ENCODE measurements at places on chromosomes 11 and 22.

GRCh38 chr11:95254131-95254704 is 23.2 kb upstream of the SESN3 start:
- DNase-seq = peak; percentile 8

DNA sequence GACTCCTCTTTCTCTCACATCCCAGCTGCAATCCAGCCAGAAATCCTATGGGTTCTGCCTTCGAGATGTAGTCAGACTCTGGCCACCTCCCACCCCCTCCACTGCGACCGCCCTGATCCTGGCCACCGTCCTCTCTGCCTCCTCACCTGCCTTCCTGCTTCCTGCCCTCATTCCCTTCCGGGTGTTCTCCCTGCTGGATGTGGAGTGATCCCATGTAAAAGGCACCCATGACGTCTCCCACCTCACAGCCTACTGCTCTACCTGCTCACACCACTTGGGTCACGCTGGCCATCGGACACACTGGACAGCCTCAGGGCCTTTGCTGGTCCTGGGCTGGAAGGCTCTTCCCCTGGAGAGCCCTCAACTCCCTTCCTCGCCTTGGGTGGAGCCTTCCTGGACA is 33.7 kb upstream of the CD5 start:
- DNase-seq = no peak

DNA sequence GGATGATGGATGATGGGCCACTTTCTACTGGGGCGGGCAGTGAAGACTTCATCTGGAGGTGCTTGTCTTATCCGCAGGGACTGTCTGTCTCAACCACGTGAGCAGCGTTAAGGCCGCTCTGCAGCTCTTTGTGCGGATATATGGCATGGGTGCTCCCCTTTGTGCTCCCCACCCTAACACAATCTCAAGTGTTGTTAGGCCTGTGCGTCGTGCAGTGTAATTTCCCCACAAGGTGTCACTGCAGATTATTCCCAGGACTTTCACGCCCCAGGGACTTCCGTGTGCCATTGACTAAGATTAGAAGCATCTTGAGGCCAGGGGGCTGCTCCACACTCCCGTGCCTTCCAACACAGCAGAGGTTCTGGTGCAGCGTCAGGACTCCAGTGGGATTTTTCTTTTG is 65.3 kb downstream of the TBC1D22A start:
- no peak for DNase-seq

GRCh38 chr11:108877178-108877577 is 212.3 kb downstream of the DDX10 start:
- no peak for DNase-seq

DNA sequence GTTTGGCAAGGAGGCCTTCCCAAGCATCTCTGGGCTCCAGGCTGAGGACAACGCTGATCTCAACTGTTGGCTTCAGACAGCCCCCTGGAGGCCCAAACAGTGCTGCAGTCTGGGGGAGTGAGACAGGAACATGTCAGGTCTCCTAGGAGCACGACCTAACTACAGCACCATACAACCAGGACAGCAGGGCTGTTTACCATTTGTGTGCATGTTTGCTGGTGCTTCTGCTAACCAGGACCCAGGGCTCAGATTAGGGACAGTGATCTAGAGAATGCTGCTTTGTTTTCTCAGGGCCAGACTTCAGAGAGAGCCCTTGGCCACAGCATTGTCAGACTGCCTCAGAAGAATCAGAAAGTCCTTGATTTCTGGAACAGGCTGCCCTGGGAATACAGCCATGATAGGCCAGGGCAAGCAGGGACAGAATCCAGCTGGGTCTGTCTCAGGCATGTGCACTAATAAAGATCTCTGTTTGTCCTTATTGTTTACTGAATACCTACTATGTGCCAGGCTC is 126.5 kb downstream of the VPREB1 start:
- no peak for DNase-seq

- no peak for DNase-seq
Observed at GRCh38 chr11:100860318-100861155, 173.4 kb downstream of the ARHGAP42 start.

- DNase-seq = no peak
Observed at GRCh38 chr11:14079011-14079410, 116.5 kb downstream of the SPON1 start.

- no peak for DNase-seq
Observed at GRCh38 chr11:77213589-77214428, 85.8 kb downstream of the MYO7A start.

DNA sequence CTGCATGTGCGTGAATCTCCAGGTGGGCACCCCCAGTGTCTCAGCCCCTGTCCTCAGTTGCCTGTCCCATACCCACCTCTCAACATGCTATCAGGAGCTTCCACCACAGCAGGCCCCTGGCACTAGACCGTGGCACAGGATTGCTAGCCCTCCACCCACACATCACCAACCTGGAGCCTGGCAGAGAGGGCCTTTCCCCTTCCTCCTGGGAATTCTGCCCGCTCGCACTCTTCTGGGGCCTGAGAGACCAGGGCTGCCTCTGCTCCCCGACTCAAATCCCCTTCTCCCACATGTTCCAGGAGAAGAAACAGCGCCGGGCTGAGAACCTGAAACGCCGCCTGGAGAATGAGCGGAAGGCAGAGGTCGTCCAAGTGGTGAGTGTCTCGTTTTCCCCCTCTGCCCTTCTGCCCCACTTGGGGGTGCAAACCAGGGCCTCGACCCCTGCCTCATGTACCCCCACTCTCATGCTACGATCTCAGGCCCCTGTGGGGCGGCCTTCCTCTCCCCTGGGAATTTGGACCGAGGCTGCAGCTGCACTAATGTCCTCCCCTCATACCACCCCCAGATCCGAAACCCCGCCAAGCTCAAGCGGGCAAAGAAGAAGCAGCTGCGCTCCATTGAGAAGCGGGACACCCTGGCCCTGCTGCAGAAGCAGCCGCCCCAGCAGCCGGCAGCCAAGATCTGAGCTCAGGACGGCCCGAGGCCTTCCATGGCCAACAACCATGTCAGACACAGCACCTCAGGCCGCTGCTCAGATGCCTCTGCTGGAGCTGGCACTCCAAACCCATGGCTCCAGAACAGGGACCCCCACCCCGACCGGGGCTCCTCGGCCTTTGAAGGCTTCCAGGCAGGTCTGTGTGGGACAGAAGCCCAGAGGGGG is 5.9 kb downstream of the PTGDR2 start:
- DNase-seq = no peak

DNA sequence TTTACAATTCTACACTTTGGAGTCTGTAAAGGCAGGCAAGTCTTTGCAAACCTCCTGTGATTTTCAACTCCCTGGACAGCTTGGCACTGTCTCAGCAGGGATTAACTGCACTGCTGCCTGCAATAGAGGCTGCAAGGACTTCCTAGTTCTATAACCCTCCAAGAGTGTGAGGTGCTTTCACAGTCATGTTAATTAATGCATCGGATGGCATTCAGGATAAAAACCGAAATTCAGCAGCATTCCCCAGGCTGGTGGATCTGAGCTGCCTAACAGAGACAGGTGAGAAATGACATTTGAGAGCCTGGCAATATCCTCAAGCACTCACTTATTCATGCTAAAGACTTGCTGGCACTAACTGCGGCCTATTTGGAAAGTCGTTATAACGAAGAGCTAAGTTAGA is 85.0 kb downstream of the LARGE1 start:
- no peak for DNase-seq

- DNase-seq = no peak
Observed at GRCh38 chr22:17811119-17811518, 36.9 kb upstream of the BID start.

- DNase-seq = no peak
Observed at GRCh38 chr11:111452817-111453552, 59.2 kb downstream of the BTG4 start.

GRCh38 chr11:132264616-132265015 is 894.2 kb downstream of the NTM start:
- DNase-seq = no peak

- peak; percentile 73 for DNase-seq
Observed at GRCh38 chr11:111422494-111423249, 43.6 kb upstream of the POU2AF1 start.

GRCh38 chr11:59778122-59778521 is 22.9 kb downstream of the STX3 start:
- DNase-seq = no peak

DNA sequence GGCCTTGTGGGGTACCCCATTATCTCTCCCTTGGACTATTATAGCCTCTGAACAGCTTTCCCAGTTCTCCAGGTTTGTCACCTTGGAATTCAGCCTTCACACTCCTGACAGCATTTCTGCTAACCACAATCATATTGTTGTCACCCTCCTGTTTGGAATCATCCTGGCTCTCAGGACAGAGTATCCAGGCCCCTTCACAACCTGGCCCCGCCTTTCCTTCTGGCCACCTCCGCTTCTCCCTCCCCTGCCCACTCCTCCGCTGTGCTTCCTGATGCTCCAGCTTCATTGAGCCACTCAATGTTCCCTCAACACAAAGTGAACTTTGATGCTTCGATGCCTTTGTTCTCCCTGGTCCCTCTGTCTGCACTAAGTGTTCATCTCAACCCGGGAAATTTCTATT is 3.1 kb downstream of the GPR83 start:
- no peak for DNase-seq

DNA sequence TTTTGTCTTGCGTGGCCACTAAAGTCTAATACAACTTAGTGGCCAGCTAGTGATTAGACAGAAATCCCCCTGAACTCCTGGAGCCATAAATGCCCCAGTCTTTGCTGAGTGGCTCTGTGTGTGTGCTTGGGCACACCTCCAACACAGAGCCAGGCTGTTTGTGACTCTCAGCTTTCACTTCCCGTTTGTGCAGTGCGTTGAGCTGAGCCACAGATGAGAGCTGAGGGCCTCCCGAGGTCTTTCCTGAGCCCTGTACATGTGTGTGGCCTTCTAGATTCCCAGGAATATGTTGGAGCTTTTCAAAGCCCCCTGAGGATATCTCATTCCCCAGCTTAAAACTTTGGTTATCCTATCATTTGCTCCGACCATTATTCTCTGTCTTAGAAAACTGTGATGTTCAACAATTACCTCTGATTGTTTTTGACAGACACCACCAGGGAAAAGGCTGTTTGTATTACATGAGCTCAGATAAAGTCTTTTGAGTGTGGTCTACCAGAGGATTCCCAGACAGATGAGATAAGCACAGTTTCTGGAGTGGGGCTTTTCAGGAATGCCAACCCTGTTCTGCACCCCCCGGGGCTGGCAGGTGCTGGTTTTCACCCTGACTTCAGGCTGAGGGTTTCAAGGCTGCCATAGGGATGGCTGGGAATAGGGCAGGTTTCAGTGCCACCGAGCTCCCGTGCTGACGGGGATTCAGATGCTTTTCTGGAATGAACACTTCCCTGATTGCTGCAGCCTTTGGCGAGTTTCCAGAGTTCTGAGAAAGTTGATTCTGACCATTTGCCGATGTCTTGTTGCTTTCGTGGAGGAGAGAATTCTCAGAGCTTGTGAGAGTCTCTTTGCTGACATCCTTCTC is 23.8 kb downstream of the IGHMBP2 start:
- no peak for DNase-seq

DNA sequence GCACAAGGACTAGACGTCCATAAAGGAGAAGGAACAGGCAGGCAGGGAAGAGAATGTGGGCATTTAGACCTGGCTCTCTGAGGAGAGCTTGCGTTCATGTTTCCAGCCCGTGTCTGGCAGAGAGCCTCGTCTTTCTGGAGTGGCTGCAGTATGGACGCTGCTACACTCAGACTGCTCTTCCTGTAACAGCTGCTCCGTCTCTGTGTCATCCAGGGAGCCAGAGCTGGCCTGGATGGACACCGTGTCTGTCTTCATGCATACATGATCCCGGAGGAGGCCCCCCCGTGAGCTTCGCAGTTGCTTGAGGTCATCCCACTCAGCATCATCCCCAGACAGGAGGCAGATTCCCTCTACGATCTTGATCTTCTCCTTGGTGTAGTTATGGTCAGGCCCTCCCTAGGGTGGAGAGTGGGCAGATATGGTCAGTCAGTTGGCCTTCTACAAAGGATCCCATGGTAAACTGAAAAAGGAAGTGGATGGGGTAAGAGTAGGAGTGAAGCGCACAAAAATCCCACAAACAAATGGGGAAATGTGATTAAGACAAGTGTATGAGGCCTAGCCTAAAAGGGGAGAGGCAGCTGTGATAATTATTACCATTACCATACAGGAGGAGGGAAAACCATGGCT is 13.0 kb upstream of the CKAP5 start:
- no peak for DNase-seq

GRCh38 chr11:56783448-56784041 is 35.0 kb upstream of the OR9G4 start:
- DNase-seq = peak; percentile 65

GRCh38 chr22:42970029-42970428 is 44.9 kb downstream of the PACSIN2 start:
- no peak for DNase-seq

DNA sequence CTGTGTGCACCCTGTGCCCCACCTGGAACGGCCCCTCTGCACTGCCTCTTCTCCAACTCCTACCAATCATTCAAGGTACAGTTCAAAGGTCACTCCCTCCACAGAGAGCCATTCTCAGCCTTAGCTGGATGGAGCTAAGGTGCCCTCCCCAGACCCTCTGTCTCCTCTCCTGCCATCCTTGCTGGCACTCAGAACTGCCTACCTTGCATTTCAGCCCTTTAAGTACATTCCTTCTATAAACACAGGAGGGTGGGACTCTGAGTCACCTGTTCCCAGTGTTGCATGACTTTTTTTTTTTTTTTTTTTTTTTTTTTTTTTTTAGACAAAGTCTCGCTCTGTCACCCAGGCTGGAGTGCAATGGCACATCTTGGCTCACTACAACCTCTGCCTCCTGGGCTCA is 8.6 kb downstream of the TTLL1 start:
- no peak for DNase-seq

DNA sequence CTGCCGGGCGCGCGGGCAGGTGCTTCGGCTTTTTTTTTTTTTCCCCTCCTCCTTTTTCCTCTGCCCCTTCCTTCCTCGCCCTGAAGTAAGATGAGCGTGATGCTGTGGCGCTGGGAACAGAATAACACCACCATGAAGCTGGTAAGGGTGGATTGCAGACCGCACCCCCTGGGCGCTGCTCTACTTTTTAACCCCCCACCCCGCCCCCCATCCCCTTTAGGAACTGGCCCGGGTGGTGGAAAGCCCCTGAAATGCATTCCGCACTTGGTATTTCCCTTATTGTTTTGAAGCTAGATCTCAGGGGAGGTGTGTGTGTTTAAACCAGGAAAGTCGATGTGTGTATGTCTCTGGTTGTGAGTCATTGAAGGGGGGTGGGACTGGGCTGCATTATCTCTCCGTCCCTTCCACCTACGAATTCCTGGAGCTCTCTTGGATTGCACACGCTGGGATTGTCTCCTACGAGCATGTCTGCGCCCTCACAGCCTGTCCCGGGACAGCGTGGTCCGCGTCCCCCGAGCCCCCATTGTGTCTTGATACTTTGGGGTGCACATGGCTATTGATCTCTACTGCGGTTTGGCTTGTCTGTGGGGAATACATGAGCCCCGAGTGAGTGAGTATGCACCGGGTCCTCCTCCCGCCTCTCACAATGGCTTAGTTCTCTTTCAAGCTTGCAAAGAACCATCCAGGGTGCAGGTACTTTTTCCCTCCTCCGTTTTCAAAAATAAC is 64.9 kb downstream of the NAV2 start:
- DNase-seq = no peak

- peak; percentile 29 for DNase-seq
Observed at GRCh38 chr22:43185860-43186261, 1.1 kb downstream of the TTLL12 start.

- no peak for DNase-seq
Observed at GRCh38 chr11:80362563-80363340, 921.9 kb upstream of the TENM4 start.

Measured in MM.1S (cell line).